ENCODE measurements at places on chromosomes 1 and 21. TPM values are rescaled to one million over a fixed set of nuclear protein-coding genes. Genes with fewer than 3 reads are reported as not detected.

HFM1 gene
- total RNA-seq: not detected

TTC22 gene
- total RNA-seq: 4.6 TPM

HSPB7 gene
- total RNA-seq: not detected

OLIG2 gene
- total RNA-seq: not detected

FCGR3B gene
- not detected for total RNA-seq

CFHR4 gene
- total RNA-seq: not detected

TLR5 gene
- total RNA-seq: 0.48 TPM

LEMD1 gene
- total RNA-seq: 2.2 TPM

PTPN22 gene
- 45.7 TPM for total RNA-seq

AADACL3 gene
- total RNA-seq: not detected

TTC24 gene
- 0.51 TPM for total RNA-seq

VWA1 gene
- total RNA-seq: 0.69 TPM

LMX1A gene
- not detected for total RNA-seq

CD52 gene
- total RNA-seq: 291 TPM

TAS1R1 gene
- not detected for total RNA-seq
